ENCODE measurements at places on chromosomes 2 and 18.
A peak's percentile ranks its signal among the peaks of the same experiment; 100 is the strongest.

- DNase-seq: peak; percentile 54
These were observed 621.2 kb downstream of the GALR1 start for GRCh38 chr18:77870894-77871293.

- no peak for DNase-seq
These were observed 105.8 kb upstream of the SMAD2 start for GRCh38 chr18:48036226-48036625.

GRCh38 chr2:181911830-181912229 is 20.3 kb downstream of the ITPRID2 start:
- DNase-seq: no peak

DNA sequence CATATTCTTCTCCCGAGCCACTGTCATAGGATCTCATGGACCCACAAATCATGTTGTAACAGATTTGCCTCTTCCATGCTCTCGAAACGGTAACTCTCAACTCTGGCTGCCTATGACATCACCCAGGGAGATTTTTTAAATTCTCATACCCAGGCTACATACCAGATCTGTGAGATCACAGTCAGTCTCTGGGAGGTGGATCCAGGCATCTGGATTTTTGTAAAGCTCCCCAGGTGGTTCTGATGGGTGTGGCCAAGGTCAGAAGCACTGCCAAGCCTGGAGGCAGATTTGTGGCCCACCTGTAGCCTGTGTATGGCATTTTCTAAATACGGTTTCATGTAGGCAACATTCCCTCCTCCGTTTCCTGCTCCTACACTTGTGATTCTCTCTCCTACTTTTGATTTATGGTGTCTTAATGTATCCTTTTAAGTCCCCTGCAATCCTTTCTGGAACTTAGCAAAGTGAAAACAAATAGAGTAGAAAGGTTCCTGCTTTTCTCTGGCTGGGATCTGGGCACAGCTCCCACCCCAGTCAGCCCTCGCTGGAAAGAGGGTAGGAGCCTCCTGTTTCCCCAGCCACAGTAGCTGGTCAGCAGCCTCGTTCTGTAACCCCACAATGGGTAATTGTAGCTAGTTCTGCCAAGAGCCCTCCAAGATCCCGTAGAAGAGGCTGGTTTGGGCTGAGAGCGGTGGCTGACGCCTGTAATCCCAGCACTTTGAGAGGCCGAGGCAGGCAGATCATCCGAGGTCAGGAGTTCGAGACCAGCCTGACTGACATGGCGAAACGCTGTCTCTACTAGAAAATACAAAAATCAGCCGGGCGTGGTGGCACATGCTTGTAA is 96.2 kb downstream of the KLHL29 start:
- no peak for DNase-seq

DNA sequence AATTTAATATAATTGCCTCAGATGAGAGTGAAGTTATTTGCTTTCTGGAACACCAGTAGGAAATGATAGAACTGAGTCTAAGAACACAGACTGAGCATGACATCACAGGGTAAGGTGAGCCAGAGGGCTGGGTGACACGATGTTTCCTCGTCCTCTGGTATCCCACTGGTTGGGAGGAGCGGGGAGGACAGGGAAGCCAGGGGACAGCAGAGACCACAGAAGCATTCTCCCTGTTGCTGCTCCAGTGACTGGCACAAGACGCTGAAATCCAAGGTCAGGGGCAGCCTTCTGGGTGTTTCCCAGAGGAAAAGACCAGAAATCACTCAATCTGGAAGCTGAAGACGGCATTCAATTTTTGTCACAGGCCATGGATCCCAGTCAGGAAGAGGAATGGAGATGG is 363.4 kb upstream of the SOX11 start:
- DNase-seq: no peak

DNA sequence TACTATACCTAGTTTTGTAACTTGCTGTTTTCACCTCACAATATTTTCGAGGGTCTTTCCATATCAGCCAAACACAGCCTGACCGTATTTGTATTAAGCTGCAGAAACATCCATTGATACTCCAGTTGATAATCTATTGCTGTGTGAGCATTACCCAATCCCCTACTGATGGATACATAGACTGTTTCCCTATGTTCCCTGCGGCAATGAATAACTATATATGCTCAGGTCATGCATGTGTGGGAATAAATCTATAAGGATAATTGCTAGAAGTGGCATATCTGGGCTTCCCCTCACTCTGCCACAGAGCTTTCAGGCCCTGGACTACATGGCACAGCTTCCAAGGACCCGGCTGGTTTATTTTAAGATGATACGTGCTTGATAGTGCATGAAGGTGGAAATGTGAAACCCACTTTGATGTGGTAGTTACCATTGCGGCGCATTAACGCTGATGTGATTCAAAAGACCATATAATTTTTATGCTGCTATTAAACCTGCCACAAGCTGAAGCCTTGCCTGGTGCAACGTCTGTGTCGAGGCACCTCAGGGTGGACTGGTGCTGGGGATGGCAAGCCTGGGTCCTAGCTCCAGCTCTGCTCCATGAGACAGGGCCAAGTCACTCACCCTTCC is 130.8 kb upstream of the MSH6 start:
- no peak for DNase-seq

DNA sequence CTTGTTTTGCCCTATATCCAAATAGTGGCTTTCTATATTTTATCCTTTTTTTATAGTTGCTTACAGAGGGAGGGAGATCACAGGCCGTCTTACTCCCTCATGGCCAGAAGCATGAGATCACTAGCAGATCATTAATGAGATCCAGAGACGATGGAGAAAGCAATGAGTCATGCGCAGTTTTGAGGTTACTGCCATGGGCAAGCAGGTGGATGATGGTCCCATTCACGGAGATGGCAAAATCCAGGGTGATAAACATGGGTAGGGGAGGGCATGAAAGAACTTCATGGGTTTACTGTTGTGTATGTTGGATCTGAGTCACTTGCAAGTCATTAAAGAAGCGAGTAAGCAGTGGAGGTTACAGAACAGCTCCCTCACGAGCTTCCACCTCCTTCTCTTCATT is 60.4 kb downstream of the C18orf63 start:
- no peak for DNase-seq

DNA sequence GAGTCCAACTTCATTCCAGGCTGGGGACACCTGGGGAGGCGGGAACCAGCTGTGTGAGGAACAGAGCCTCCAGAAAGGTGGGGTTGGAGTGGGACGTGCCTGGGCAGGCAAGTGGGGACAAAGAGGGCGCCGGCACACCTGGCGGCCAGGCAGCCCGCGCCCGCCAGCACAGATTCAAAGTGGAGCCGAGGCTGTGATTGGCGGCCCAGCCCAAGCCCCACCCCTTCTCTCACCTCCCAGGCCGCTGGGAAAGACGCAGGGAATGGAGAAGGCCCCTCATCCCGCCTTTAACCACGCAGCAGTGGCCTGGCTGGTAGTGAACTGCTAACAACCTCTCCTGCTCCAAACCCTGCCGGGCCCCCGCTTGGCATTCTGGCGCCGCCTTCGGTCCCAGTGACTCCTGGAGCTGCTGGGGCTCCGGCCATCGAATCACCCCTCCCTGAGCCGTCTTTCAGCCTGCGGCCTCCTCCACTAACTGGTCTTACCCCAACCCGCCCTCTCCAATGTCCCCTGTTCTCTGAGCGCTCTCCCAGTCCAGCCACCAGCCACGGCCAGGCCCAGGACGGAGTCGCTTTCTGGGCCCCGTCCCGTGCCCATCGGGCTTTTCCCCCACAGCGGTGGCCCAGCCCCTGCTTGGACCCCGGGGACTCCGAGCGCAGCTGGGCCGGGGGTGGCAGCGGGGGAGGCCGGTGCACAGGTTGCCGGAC is 27.9 kb upstream of the PTMA start:
- peak; percentile 61 for DNase-seq

DNA sequence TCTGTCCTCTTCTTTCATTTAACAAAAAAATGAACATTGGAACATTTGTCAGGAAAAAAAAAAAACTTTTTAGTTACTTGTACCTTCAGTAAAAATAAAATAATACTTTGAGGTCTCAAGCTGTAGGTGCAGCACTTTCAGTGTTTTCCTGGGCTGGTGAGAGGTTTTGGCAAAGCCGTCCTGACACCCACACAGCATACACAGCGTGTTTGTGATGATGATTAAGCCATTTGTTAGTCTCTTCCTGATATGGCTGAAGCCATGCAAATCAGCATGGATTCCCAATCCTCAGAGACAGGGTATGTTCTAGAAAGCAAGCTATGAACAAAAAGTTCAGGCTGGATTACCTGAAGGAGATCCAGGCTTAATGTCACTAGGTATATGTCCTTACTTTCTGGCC is 236.8 kb downstream of the ZNF516 start:
- DNase-seq: no peak

DNA sequence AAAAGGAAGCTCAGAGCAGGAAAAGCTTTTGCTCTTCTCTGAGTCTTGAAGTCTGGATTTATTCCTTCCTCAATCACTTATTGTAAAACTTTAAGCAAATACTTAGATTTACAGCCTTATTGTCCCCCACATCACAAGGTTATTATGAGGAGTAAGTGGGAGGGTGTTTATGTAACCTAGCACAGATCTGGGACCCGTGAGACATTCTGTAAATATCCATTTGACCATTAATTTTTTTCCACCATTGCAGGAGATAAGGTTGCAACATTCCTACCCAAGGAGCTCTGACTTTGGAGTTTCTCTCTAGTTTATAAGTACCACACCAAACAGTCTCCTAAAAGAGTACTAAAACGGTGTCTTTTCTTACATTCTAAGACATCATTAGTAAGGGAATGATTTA is 52.1 kb upstream of the CTIF start:
- no peak for DNase-seq

GRCh38 chr2:14256890-14257289 is 375.6 kb upstream of the LRATD1 start:
- DNase-seq: no peak

DNA sequence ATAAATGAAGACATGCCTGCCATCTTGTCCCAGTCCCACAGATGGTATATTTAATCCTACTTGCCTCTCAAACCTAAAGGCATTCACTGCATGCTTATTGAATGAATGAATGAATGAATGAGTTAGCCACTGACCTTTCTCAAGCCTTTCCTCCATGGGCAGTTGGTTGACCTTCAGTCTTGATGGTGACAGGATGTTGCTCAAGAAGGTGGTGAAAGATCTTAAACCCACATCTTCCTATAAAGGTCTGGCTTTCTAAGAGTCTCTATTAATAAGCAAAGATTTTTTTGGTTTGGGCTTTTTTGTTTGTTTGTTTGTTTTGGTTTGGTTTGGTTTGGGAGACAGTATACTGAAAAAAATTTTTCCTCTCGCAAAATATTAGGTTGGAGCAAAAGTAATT is 41.7 kb downstream of the KIAA2012 start:
- no peak for DNase-seq

- no peak for DNase-seq
These were observed 332.7 kb downstream of the LRRTM1 start for GRCh38 chr2:79971807-79972206.

DNA sequence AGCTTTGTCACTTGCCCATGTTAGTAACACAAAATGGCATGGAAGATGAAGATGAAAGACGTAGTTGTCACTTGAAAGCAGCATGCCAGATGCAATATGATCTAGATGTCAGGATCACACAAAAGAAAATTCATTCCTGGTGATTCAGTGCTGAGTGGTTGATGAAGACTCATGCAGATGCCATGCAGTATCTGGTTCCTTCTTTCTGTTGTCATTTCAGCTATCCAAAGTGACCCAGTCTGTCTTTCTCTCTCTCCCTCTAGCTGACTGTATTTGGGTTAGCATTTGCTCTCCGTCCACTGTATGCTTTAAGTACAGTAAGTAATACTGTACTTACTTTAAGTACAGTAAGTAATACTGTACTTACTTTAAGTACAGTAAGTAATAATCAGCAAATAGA is 50.4 kb downstream of the TTN start:
- DNase-seq: no peak

DNA sequence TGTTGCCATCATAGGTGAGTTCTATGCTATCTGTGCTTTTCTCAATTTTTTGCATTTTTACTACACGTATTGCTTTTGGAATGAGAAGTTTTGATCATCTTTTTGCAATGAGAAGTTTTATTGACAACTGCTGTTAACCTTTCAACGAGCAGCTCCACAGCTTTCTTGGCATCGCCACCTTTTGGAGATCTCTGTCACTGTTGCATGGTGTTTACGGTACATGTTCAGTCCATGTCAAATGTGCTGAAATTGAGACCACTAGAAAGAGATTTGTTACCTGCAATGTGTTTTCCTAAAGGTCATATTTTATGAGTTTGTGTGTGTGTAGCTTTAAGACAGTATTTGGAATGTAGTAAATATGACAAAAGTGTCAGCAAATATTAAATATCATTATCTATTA is 120.8 kb downstream of the OSBPL6 start:
- no peak for DNase-seq

DNA sequence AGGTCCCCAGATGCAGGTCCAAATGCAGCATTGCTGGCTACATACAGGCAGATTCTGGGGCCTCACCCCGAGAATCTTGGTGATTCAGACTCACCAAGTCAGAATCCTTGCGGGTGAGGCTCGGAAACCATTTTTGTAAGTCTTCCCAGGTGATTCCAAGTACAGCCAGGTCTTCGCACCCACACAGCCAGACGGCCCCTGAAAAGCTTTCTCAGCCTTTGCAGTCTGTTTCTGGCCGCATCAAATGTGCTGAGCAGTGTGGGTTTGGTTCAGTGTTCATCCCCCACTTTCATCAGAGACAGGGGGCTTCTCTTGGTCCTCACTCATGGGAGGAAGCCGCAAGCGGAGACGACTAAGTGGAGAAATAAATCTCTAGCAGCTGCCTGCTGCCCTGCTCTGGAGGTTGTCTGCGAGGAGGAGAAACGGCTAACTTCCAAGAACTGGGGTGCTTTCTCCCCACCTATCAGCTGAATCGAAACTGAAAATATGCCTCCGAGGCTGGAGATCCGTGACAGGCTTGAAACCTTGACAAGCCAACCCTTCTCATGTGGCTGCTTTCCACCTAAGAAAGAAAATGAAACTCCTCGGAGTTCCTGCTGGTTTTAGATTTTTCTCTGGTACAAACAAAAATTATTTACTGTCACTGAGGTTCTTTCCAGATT is 8.9 kb upstream of the TMEM185B start:
- no peak for DNase-seq

- DNase-seq: no peak
These were observed 456.5 kb upstream of the SOX11 start for GRCh38 chr2:5235701-5236100.

DNA sequence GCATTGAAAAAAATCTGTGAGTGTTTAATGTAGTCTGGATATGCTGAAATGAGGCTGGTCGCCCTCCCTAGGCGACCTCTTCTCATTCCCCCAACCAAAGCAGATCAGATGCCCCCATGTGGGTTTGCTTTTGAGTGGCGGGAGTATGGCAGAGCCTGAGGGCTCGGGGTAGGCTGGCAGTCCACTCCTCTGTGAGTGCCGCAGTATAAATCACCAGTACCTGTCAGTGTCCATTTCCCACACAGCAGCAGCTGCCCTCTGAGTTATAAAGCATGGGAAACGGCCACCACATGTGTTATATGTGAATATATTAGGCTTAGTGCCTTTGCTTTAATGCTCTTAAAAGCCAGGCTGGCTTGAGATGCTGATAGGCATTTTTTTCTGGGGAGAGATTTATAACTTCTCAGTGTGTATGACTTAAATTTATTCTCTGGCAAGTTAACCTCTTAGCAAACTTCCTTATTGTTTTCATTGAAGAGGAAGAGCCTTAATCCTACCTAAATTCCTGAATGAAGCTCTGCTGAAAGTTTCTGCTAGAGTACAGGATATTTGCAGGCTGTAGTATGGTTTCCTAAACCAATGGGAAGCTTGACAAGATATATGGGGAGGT is 3.8 kb downstream of the DCC start:
- no peak for DNase-seq
